ENCODE measurements at places on chromosomes 3 and 15.

- DNase-seq = no peak
Observed at GRCh38 chr3:33914731-33915379, 116.4 kb downstream of the PDCD6IP start.

- DNase-seq = no peak
Observed at GRCh38 chr15:68177742-68178141, 27.4 kb downstream of the CALML4 start.

- DNase-seq = no peak
Observed at GRCh38 chr3:67447393-67447792, 207.0 kb downstream of the SUCLG2 start.

GRCh38 chr15:90836296-90836871 lies 32.0 kb upstream of the FURIN start:
- DNase-seq = no peak

- no peak for DNase-seq
Observed at GRCh38 chr15:72229947-72230196, 1.1 kb downstream of the PKM start.

- no peak for DNase-seq
Observed at GRCh38 chr3:9311228-9311627, 51.6 kb upstream of the THUMPD3 start.

GRCh38 chr3:133991637-133992036 lies 38.1 kb downstream of the SLCO2A1 start:
- DNase-seq = no peak

GRCh38 chr15:60752973-60753720 lies 274.2 kb upstream of the ICE2 start:
- no peak for DNase-seq

DNA sequence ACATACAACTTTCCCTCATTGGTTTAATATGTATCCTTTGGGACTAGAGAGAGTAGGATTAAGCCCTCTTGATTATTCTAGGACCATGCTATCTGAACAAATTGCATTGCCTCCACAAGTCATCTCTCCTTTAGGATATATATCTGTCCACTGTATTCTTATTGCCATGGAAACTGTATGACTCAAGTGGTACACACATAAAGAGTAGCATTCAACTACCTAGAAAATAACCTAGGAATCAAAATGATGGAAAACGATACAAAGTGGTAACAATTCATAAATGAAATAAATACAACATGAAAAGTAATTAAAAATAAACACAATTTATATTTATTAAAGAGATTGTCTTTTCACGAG lies 212.1 kb upstream of the P2RY1 start:
- DNase-seq = no peak

DNA sequence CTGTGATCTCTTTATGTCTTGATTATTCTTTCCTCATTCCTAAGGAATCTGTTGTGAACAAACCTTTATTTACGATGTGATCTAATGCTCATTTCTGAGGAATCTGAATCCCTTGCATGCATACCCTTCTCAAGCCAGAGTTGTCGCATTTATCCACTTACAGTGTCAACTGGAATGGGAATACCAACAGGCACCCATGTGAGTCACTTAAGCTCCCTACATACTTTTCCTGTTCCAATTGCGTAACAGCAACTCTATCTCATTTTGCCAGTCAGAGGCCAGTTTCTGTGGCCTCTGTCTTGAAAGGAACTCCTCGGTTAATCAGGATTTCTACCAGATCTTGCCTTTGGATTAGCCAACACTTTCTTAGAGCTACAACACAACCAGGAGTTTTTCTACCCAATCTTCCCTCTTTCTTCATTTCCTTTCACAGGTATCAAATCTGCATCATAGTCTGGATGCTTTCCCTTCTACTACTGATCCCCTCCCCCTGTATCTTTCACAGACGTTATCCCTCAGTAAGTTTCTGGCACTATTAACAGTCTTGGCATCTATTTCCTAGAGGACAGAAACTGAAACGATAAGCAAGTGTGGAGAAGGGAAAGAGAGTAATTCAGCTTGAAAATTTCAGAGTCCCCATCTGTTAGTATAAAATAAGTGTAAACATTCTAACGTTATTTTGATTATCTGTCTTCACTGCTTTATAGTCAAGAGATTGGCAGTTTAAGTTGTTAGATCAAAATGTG lies 66.8 kb upstream of the BCHE start:
- DNase-seq = no peak

DNA sequence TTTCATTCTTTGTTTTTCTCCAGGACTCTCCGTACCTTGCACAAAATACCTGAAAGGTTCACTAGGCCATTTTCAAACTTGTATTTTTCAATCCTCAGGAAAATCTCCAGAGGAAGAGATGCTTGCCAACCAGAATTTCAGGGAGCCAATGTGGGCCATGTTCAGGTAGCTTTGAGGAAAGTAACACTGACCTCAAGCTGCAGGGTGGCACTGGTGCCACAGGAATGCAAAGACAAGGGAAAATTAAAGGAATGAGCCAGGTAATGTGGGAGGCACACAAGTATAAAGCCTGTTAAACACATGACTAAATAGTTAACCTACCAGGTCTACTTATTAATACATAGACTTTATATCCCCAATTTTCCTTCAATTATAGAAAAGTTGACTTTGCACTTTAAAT lies 51.9 kb upstream of the GAP43 start:
- no peak for DNase-seq

GRCh38 chr3:155281912-155282311 lies 11.6 kb downstream of the STRIT1 start:
- DNase-seq = no peak

DNA sequence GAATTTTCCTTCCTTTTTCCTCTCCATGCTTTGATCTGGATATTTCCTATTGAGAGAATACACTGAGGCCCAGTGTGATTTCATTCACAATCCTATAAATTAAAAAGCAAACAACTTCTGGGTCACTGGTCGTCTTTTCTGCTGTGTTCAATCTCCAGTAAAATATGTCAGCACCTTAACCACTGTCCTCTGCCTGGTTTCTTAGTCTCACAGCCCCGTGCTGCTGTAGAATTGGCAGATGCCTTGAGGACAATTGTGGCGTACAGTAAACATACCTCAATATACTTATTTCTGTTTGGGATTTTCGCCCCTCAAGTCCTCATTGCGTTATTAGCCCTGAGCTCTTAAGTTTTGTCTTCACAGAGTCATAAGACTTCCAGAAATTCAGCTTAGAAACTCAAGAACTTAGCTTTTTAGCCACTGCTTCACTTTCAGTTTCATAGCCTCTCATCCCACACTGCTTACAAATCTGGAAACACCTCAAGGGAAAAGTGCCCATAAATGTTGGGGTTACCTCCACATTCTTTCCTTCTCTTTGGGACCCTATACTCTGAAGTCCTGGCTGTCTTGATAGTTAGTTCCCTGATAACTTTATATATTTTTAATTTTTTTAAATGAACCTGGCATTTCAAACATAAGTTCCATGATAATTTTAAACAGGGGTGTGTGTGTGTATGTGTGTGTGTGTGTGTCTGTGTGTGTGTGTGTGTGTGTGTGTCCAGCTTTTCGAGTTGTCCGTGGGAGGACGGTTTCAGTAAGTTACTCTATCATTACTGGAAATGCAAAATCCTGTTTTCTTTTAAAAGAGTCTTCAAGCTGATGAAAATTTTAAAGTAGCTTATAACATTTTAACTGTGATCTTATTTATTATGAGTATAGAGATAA lies 238.4 kb upstream of the CTDSPL start:
- DNase-seq = no peak

DNA sequence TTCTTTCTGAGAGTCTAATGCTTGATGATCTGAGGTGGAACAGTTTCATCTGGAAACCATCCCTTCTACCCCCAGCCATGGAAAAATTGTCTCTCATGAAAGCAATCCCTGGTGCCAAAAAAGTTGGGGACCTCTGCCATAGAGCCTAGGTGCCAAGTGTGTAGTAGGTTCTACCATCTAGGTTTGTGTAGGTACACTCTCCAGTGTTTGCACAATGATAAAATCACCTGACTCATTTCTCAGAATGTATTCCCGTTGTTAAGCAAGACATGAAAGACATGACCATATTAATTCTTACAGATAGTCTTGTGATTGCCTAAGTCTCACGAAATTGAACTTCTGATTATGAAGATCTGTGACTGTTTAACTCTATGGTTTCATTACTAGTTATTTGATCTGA lies 68.6 kb downstream of the KAT2B start:
- DNase-seq = no peak

DNA sequence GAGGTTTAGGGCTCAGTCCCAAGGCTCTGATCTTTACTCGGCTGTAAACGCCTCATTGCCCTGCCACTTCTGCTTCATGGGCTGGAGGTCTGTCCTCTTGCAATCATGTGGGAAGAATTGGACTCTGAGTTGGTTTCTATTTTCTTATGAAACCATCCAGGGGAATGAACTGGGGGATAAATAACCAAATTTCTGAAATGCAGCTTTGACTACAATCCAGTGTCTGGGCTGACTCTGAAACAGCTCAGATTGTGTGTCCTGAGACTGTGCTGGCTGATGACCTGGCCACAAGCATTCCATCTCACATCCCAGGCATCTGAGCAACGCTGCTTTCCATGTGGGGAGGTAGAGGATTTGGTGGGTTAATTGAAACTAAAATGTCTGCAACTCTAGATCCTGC lies 71.0 kb upstream of the GALNT15 start:
- no peak for DNase-seq

- DNase-seq = no peak
Observed at GRCh38 chr3:16067837-16068471, 106.5 kb upstream of the GALNT15 start.

GRCh38 chr3:162774613-162775100 lies 1278.0 kb downstream of the OTOL1 start:
- no peak for DNase-seq

- DNase-seq = no peak
Observed at GRCh38 chr3:37693511-37694283, 168.0 kb upstream of the CTDSPL start.

DNA sequence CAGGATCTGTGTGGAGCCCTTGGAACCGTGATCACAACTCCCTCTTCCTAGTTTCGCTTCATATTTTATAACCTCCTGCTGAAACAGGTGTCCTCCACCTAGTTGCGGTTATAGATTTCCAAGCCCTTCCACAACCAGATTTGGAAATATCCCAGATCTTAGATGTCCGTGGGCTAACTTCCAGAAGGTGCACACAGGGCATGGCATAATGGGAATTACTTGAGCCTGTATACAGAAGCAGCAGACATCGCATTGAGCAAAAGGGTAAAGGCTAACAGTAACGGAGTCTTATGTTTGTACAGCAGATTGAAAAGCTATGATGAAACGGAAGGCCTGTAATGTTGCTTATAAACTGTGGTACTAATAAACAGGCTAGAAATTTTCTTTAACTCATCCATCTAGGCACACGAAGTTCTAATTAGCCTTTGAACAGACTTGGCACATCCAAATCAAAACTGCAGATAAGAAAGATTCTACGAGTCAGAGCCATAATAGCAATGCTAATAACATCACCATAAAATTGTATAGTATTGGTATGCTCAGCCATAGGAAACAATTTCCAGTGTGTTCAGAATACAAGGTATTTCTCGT lies 1.2 kb upstream of the USF3 start:
- DNase-seq = no peak

DNA sequence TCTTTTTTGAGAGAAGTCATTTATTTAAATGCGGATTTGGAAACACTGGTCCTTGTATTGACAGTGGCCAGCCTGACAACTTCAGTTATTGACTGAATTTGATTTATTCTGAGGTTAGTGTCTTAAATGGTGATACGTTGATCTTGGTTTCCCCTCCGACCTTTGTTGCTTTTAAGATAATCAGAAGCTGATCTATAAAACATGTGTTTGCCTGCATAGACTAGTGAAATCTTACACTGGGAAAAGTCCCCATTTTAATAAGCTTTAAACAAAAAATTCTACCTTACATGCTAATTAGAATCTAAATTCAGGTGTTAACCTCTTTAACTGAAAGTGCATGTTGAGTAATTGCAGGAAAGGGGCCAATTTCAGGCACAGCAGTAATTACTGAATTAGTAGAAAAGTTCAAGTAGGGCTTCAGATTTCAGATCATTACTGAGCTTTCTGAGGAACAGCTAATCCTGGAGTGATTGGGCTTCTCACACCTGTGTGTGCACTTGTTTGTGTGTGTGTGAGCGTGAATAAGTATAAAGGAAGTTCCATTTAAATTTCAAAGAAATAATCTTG lies 221.4 kb downstream of the SOX2 start:
- no peak for DNase-seq

DNA sequence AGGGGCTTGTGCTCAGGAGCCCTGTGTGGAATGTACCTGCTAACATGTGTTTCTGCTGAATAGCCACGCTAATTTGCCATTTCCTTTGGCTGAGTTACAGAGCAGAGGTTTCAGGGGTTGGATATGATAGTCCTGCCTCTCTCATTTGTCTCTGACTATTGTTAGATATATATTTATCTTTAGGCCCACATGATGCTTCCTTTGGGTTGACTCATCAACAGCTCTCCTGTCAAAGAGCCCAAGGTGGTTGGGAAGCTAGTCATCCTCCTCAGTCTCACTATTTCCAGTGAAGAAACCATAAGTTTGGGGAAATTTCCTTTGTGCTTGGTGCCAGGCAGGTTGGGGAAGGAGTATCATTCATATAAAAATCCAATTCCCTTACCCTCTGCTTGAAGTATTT lies 1194.6 kb downstream of the ZPLD1 start:
- DNase-seq = no peak

DNA sequence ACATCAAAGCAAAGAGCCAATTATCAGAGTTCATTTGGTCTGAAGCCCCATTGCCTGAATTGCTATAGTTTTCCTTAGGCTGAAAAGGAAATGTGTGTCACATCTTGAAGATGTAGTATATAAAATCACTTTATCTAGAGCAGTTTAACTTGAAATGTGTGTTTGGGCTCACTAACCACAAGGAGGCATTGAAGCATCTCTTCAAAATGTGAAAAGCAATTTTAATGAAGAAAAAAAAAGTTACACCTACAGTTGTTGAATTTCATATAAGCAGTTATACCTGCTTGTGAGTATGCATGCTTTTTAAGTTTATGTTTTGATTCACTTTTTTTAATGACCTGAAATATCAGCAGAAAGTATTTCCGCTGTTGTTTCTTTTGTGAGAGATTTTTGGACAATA lies 129.3 kb downstream of the IQCH start:
- no peak for DNase-seq

- no peak for DNase-seq
Observed at GRCh38 chr3:20832963-20833362, 647.0 kb upstream of the SGO1 start.

- no peak for DNase-seq
Observed at GRCh38 chr3:40340541-40341170, 31.1 kb downstream of the EIF1B start.

DNA sequence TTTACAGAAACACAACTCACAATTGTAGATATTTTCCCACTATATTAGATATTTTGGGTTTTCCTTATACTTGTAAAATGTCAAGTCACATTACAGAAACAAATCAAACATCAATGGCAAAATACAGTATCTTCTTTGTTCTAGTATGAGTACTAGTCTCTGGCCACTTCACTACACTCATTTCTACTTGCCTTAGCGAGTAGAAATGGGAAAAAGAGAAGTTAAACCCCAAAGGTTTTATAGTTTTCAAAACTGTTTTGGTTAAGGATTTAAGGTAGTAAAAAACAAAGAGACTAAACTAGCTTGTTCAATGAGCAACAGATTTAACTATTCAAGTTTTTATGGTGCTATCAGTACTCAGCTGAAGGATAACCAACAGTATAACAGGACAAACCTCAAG lies 81.7 kb downstream of the BTD start:
- no peak for DNase-seq

Measured in activated CD4-positive, alpha-beta T cell treated with anti-CD3 and anti-CD28 coated beads, Interleukin-2, amount 50 U/mL, for 24 hours (primary cell).